ENCODE measurements at places on chromosomes 3 and 15. TPM values are rescaled to one million over a fixed set of nuclear protein-coding genes. Genes with fewer than 3 reads are reported as not detected.

- peak; percentile 19 for DNase-seq
- H3K27me3 ChIP-seq: no peaks in the 10 kb centered on the region
- no peaks in the 10 kb centered on the region for H3K36me3 ChIP-seq
Observed at GRCh38 chr15:74364936-74365597, 2.4 kb downstream of the CYP11A1 start.

DNA sequence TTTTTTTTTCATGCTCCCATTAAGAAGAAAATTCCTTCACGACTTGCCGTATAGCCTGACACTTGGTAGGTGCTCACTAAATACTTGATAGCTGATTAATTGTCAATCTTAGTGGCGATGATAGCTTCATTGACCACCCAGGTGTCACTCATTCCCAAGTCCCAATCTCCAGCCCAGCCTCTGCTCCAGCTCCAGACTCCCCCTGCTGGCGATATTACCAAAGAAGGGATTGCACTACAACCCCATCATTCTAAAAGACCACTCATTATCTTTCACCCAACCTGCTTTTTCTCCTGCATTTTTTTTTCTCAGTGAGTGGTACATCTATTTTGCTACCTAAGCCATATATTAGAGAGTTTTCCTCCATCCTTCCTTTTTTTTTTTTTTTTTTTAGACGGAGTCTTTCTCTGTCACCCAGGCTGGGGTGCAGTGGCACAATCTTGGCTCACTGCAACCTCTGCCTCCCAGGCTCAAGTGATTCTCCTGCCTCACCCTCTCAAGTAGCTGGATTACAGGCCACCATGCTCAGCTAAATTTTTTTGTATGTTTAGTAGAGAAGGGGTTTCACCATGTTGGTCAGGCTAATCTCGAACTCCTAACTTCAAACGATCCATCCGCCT lies 19.5 kb upstream of the COMMD2 start:
- no peaks in the 10 kb centered on the region for H3K36me3 ChIP-seq
- no peaks in the 10 kb centered on the region for H3K27me3 ChIP-seq
- H3K4me3 ChIP-seq: no peak overlapping the region
- DNase-seq: peak; percentile 29
- H3K4me1 ChIP-seq: no peaks in the 10 kb centered on the region

- no peaks in the 10 kb centered on the region for H3K36me3 ChIP-seq
- no peaks in the 10 kb centered on the region for H3K4me1 ChIP-seq
- H3K4me3 ChIP-seq: peak within 1 kb of the TSS; percentile 85
- no peaks in the 10 kb centered on the region for H3K27me3 ChIP-seq
- peak within 1 kb of the TSS; percentile 84 for H3K27ac ChIP-seq
Observed at GRCh38 chr15:89912674-89913396, at the start of gene ARPIN. Gene ARPIN (minus strand): TSS chr15:89912952. CDS start chr15:89912835, 117 bp downstream.

Gene PROK2
- total RNA-seq: not detected

All from breast epithelium (tissue), 4 donors.